ENCODE measurements at places on chromosomes 12 and 14. TPM values are rescaled to one million over a fixed set of nuclear protein-coding genes. Genes with fewer than 3 reads are reported as not detected.

ARG2 gene
- 13.3 TPM for total RNA-seq

ESYT1 gene
- 239 TPM for total RNA-seq

FOXG1 gene
- under 0.01 TPM for total RNA-seq

SMOC1 gene
- 25.7 TPM for total RNA-seq

FKBP4 gene
- 17.4 TPM for total RNA-seq

LHX5 gene
- total RNA-seq, result not detected

FGD4 gene
- 11.9 TPM for total RNA-seq

GRCh38 chr12:118553856-118554504, 177.6 kb downstream of the SUDS3 start:
- no peaks in the 10 kb centered on the region for H3K27me3 ChIP-seq
- H3K4me3 ChIP-seq, result no peak overlapping the region
- no peak for DNase-seq

DNA sequence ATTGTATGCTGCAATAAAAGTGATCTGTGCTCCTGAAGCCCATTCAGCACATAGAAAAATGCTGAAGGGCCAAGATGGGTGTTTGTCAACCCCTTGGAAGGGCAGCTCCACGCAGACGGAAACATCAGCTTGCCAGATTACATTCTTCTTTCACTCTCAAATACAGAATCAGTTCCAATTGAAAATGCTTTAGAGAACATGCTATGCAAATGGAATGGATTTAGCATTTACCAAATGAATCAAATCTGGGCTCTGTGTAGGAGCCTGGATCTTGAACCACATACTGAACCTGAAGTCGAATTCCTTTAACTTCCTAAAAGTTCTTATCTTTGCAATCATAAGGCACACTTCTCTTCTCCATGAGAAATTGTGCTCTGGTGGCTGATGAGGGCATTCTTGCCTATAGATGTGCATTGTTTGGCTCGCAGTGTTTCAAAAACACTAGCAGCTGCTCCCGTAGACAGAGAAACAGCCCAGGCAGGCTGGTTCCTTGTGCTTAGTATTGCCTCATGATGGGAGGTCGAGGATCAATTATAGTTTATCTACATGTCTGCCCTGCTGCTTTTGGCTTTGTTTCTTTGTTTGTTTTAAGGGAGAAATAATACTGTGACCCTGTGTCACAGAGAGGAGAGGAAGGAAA, 489.8 kb upstream of the FLRT2 start:
- no peaks in the 10 kb centered on the region for H3K4me1 ChIP-seq
- no peak overlapping the region for H3K27ac ChIP-seq
- no peaks in the 10 kb centered on the region for H3K27me3 ChIP-seq
- no peak for DNase-seq
- no peaks in the 10 kb centered on the region for H3K36me3 ChIP-seq
- no peak overlapping the region for H3K4me3 ChIP-seq

- no peaks in the 10 kb centered on the region for H3K27me3 ChIP-seq
- peaks cover 39% of the 10 kb centered on the region for H3K4me1 ChIP-seq
- H3K36me3 ChIP-seq, result no peaks in the 10 kb centered on the region
- peak overlapping the region; percentile 90 for H3K4me3 ChIP-seq
These were observed 838 bp downstream of the LRIG3 start for GRCh38 chr12:58919231-58920101.

DNA sequence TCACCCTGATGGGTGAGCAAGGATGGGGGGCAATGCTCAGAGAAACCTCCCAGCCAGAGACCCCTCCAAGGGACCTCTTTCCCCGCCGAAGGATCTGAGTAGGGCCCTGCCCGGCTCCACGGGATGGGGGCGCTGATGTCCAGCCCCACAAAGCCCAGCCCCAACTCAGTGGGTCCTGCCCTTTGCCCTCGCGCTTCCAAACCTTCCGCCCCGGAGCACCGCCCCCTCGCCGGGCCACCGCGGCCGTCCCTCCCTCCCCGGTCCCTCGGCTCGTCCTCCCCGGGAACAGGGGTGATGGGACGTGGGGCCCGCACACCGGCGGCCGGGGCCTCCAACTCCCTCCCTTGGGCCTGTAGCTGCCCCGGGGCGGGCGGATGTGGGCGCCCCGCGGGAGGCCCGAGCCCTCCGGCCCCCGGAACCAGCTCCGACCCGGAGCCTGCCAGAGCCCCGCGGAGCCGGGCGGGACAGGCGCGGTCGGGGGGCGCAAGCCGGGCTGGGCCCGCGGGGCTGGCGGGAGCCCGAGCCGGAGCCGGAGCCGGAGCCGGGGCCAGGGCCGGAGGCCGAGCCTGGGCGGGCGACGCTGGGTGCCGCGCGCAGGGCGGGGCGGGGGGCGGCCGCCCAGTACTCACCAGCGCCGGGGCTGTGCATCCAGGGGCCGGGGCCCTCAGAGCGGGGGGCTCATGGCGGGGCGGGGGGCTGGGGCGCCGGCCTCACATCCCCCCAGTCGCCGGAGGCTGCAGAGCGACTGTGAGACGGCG, 386 bp downstream of the HDAC7 start:
- H3K27me3 ChIP-seq, result no peaks in the 10 kb centered on the region
- H3K4me1 ChIP-seq, result peaks cover 55% of the 10 kb centered on the region
- DNase-seq, result peak; percentile 89
- H3K36me3 ChIP-seq, result peaks cover 6% of the 10 kb centered on the region
- peak overlapping the region; percentile 84 for H3K4me3 ChIP-seq
- H3K27ac ChIP-seq, result peak overlapping the region; percentile 67

GRCh38 chr12:120439646-120440247, 1.8 kb downstream of the COX6A1 start:
- H3K4me3 ChIP-seq, result peak overlapping the region; percentile 20
- DNase-seq, result peak; percentile 89
- no peaks in the 10 kb centered on the region for H3K27me3 ChIP-seq
- peaks cover 14% of the 10 kb centered on the region for H3K4me1 ChIP-seq

DNA sequence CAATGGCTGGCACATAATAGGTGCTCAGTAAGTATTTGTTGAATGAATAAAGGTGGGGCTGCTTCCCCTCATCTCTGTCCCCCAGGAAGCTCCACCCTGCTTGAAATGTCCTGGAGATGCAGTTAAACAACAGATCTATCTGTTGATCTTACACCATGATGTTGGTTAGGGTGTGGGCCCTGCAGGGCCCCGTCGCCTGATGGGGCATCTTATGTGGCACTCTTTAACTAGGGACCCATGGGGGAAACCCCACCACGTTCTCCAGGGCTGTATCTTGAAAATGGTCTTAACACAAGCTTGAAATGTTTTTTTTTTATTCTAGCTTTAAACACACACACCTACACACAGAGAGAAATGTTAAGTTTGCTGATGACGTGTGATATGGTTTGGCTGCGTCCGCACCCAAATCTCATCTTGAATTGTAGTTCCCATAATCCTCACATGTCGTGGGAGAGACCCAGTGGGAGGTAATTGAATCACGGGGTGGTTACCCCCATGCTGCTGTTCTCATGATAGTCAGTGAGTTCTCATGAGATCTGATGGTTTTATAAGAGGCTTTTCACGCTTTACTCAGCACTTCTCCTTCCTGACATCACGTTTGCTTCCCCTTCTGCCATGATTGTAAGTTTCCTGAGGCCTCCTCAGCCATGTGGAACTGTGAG, 741.7 kb downstream of the VRK1 start:
- no peaks in the 10 kb centered on the region for H3K4me1 ChIP-seq
- no peak for DNase-seq
- no peaks in the 10 kb centered on the region for H3K36me3 ChIP-seq
- no peaks in the 10 kb centered on the region for H3K27me3 ChIP-seq

DNA sequence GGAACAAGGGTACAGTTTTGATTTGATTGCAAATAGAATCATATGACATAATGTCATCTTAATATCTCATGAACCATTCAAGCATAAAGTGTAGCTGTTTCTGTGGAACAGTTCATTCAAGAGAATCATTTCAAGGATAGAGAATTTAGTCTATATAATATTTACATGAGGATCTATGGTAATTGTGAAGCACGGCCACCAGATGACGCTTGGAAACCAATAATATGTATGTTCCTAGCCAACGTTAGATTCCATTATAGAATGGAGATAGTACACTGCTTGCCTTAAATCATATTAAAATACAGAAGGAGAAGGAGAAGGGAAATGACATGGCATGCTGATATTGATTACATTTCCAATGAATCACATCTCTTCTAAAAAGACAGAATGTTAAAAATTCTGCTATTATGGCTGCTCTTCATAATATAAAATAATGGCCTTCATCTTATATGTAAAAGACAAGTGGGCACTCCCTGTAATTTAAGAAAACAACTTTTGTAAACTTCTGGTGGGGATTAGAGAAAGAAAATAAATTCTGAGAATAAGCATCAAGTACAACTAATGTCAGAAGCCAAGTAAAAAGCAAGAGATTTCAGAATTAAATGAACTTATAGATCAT, 351.0 kb downstream of the NAV3 start:
- H3K27me3 ChIP-seq, result no peaks in the 10 kb centered on the region
- DNase-seq, result no peak
- peaks cover 68% of the 10 kb centered on the region for H3K36me3 ChIP-seq
- no peak overlapping the region for H3K27ac ChIP-seq

- peaks cover 34% of the 10 kb centered on the region for H3K4me1 ChIP-seq
- no peak for DNase-seq
- H3K36me3 ChIP-seq, result peaks cover 10% of the 10 kb centered on the region
These were observed 61.4 kb downstream of the POLR3B start for GRCh38 chr12:106418970-106419369.

DNA sequence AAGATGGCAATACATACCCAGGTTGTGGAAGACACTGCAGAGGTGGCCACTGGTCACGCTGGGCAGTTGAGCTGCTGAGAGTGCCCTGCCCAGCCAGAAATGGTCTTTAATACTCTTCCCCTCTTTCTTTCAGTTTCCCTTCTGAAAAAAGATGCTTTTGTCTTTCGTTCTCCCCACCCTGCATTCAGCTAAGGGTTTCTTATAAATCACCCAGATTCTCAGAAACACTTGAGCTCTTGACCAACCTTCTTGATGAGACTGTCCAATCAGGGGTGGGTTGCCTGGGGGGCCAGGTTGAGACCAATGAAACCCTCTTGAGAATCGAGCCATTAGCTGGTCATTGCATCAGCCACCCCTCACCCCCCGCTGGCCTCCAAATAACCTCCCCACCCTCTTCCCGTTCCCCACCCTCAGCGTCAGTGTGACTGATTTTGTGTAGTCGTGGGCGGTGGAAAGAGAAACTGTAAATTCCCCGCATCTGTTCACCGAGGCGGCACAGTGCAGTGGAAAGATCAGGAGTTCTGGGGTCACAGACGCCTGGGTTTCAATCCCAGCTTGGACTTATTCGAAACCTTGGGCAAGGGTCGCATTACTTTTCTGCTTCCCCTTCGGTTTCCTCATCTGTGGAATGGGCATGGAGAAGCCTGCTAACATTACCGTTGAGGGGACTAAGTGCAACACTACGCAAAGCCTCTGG, 52.3 kb downstream of the SLC25A47 start:
- no peaks in the 10 kb centered on the region for H3K27me3 ChIP-seq
- peaks cover 25% of the 10 kb centered on the region for H3K4me1 ChIP-seq
- H3K27ac ChIP-seq, result peak overlapping the region; percentile 100
- peak; percentile 88 for DNase-seq
- H3K36me3 ChIP-seq, result peaks cover 16% of the 10 kb centered on the region

- no peak overlapping the region for H3K27ac ChIP-seq
- no peaks in the 10 kb centered on the region for H3K27me3 ChIP-seq
- no peaks in the 10 kb centered on the region for H3K36me3 ChIP-seq
- peak; percentile 53 for DNase-seq
- no peaks in the 10 kb centered on the region for H3K4me1 ChIP-seq
These were observed 51.8 kb downstream of the PRIMA1 start for GRCh38 chr14:93736378-93737014.

DNA sequence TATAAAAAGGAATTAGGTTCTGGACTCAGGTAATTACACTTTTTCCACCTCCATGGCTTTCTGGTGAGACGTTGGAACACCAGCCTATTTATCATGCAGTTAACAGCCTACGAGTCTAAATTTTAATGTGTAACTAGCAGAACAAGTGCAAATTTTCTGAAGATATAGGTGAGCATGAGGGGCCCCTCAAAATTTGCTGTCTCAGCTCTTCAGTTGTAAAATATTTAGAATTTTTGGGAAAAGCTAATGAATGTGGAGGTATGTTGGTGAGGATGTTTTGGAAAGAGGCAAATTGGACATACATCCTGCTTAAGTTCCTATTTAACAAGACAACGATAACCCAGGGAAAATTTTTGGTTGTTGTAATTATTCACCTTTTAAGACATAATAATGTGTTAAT, 25.3 kb upstream of the BCAT1 start:
- no peak overlapping the region for H3K4me3 ChIP-seq
- H3K4me1 ChIP-seq, result no peaks in the 10 kb centered on the region
- DNase-seq, result no peak

DNA sequence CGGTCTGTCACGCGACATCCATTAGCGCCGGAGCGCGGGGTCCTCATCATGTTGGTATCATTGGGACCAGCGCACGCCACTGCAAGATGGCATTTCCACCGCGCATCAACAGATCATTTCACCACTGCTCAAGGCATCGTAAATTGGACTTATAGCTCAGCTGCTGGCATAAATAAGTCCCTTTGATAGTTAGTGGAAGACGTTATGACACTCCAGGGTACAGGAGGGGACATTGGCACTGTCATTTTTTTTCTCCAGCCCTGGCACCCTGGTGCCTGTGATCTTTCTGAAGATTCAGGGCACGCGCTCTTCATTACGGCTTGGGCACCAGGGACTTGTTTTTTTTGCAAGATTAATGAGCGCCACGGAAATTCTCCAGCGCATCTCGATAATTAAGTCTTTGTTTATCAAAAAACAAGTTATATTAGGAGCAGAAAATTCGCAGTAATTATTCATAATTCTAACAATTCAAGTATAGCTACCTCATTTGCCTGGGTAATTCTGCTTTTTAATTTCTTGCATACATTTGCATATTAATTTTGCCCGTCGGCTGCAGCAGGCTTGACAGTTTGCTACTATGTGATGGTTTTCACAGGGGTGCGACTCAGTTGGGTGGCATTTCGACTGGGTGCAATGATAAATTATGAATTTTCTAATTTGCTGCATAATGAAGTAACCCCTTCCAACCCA, 167.7 kb downstream of the VRK1 start:
- H3K4me3 ChIP-seq, result no peak overlapping the region
- no peak for DNase-seq
- no peaks in the 10 kb centered on the region for H3K27me3 ChIP-seq
- H3K4me1 ChIP-seq, result no peaks in the 10 kb centered on the region

DNA sequence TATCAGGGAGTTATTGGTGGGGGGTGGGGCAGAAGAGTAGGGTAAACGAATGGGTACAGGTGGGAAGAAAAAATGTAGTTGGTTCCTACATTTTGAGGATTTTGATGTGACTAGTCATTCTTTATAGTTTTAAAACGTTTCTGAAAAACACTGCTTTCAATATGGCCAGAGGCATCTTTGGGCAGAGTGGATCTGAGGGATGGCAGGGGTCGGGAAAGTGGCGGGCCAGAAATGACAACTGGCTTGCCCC, 527 bp upstream of the ATP23 start:
- peaks cover 10% of the 10 kb centered on the region for H3K4me1 ChIP-seq
- peaks cover 4% of the 10 kb centered on the region for H3K27me3 ChIP-seq
- no peak for DNase-seq
- H3K36me3 ChIP-seq, result no peaks in the 10 kb centered on the region
- peak overlapping the region; percentile 68 for H3K27ac ChIP-seq

- no peaks in the 10 kb centered on the region for H3K27me3 ChIP-seq
- H3K36me3 ChIP-seq, result no peaks in the 10 kb centered on the region
- H3K4me3 ChIP-seq, result no peak overlapping the region
These were observed 32.0 kb downstream of the NRXN3 start for GRCh38 chr14:78202163-78202562.

GRCh38 chr12:129559776-129560175, 344.0 kb downstream of the TMEM132D start:
- no peak overlapping the region for H3K27ac ChIP-seq
- no peaks in the 10 kb centered on the region for H3K4me1 ChIP-seq
- no peaks in the 10 kb centered on the region for H3K27me3 ChIP-seq
- no peak overlapping the region for H3K4me3 ChIP-seq
- H3K36me3 ChIP-seq, result no peaks in the 10 kb centered on the region

GRCh38 chr12:107287436-107288413, 194.4 kb upstream of the CRY1 start:
- DNase-seq, result no peak
- no peaks in the 10 kb centered on the region for H3K27me3 ChIP-seq
- H3K4me1 ChIP-seq, result no peaks in the 10 kb centered on the region
- no peaks in the 10 kb centered on the region for H3K36me3 ChIP-seq
